ENCODE measurements at places on chromosomes 16 and 17.

GRCh38 chr17:60959696-60960095 is 282.0 kb downstream of the BCAS3 start:
- no peak for DNase-seq

DNA sequence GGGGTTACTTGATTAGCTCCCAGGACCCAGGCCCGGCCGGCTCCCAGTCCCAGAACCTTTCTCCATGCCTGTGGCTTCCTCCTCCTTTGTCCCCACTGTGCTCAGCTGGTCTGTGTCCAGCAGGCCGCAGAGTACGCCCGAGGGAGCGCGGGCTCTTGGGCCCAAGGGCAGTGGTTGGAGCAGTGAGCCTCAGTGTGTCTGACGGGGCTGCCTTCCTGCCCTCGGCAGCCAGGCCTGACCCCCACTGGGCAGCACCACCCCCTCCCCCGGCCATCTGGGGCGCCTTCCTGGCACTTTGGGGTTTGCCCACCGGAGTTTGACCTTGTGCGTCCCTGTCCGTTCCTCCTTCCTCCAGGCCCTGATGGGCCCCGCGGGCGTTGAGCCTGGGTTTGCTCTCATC is 62.4 kb upstream of the PVALEF start:
- no peak for DNase-seq

GRCh38 chr16:71499775-71500364 is 10.7 kb upstream of the ZNF19 start:
- no peak for DNase-seq

GRCh38 chr16:86614699-86615098 is 36.4 kb downstream of the FOXL1 start:
- DNase-seq, result no peak

DNA sequence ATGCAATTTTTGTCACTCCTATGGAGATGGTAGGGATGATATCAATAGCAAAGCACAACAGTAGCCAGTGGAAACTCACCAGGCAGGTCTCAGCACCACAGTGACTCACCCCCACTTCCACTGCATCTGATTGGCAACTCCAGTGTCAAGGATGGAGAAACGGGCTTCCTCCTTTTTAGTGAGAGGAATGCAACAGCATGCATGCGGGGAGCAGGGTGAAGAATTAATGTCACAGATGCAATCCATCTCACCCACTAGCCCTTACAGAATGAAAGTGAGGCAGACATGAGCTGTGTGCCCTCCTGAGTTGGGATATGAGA is 467.0 kb upstream of the C16orf82 start:
- no peak for DNase-seq

GRCh38 chr16:17351441-17352035 is 119.2 kb downstream of the XYLT1 start:
- no peak for DNase-seq

GRCh38 chr16:85845266-85845665 is 45.8 kb downstream of the COX4I1 start:
- no peak for DNase-seq

DNA sequence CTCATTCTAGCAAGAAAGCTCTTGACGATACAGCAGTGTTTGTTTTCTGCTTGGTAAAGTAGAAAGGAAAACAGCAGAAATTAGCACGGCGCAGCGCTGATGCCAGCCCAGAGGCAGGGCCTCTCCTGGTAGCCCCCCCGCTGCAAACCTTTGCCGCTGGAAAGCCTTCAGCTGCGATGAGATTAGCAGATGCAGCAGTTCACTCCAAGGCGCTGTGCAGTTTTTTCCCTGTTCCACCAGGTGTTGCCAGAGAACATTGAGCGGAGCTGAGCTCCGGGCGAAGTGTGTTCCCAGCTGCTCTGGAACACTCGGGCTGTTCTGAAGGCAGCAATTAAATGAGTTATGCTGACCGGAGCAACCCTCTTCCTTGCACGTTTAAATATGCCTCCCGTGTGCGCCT is 72.5 kb downstream of the RBFOX1 start:
- no peak for DNase-seq

DNA sequence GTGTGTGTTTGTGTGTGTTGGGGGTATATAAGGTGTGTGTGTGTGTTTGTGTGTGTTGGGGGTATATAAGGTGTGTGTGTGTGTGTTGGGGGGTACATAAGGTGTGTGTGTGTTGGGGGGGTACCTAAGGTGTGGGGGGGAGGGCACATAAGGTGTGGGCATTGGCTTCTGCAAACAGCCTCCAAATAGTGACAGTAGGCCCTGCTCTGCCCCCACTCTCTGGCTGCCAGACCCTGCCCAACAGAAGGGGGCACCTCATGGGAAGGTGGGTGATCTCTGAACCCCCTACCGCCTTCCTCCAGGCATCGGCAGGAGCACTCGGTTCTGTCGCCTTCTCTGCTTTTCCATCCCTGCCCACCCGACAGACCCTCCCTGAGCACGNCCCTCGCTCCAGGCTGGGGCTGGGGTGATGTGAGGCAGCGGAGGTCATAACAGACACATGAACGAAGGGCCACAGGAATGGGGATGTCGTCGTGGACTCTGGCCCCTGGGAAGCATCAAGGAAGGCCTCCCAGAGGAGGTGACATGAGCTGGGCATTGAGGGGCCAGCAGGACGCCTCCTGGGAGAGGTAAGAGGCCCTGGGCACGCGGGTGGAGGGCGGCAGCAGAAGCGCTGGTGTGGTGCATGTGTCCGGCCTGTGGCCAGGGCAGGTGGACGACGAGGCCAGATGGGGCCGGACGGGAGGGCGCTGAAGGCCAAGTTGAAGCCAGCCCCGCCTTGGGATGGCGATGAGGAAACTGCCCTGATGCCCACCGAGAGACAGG is 136.6 kb upstream of the RPH3AL start:
- no peak for DNase-seq

DNA sequence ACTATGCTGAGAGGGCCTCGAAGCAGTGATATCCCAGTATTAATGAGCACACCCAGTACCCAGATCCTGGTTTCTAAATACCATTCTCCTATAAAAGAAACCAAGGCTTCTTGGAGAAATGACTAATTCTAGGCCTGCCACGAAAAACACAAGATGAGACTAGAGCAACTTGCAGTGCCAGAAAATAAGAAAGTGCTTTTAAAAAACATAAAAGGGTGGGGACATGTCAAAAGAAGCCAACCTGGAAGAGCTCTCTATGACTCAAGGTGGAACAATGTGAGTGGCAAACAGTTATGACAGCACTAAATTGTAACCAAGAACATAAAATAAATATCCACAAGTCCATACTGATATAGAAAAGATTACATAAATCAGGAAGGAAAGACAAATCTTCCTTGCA is 153.2 kb upstream of the KCNJ18 start:
- DNase-seq, result no peak
